Activated T-helper 2 cell treated with anti-CD3 and anti-CD28 coated beads, Interferon-gamma antibody, Interleukin-2, Interleukin-4, amounts not matched to agents 10 μg/mL and 5 μg/mL and 100 μg/mL, durations not matched to agents 14 hours and 24 hours and 36 hours (primary cell): ENCODE measurements at places on chromosomes 6 and 20. TPM values are rescaled to one million over a fixed set of nuclear protein-coding genes. Genes with fewer than 3 reads are reported as not detected.

Gene TRIM40
- total RNA-seq: not detected in 2 replicates

Gene CCN5
- not detected in 2 replicates for total RNA-seq

Gene SMOC2
- total RNA-seq: not detected in 2 replicates

Gene LTB
- total RNA-seq: 16.3 and 16.6 TPM in 2 replicates

Gene GLP1R
- total RNA-seq: 0.05 and 0.14 TPM in 2 replicates

Gene SESN1
- 7.3 and 8.4 TPM in 2 replicates for total RNA-seq

Gene UBE2C
- 142 and 145 TPM in 2 replicates for total RNA-seq

Gene CDH4
- total RNA-seq: not detected in 2 replicates

Gene HRH3
- total RNA-seq: not detected in 2 replicates
